ENCODE measurements at places on chromosomes 13 and 19.
A peak's percentile ranks its signal among the peaks of the same experiment; 100 is the strongest.

DNA sequence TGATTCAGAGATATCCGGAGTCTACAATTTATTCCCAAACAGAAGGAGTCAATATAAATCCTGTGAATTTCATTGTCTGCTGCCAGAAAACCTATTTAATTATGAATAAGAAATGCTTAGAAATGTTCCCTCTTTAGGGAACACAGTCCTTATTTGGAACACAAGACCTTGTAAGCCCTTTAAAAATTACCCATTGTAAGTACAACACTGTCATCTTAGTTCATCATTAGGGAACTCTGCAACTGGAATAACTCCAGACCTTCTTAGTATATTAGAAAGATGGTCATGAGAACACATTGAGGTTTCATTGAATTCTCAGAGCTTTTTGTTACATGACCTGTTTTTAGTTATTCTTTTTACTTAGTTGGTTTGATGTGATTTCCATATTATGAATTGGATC is 548.5 kb upstream of the KLF12 start:
- no peak for DNase-seq

GRCh38 chr19:18832306-18833140 is 764 bp downstream of the UPF1 start:
- peak; percentile 21 for DNase-seq

GRCh38 chr19:52094526-52095130 is 937 bp downstream of the ZNF841 start:
- DNase-seq, result no peak

GRCh38 chr19:51361239-51361638 is 4.9 kb downstream of the ETFB start:
- no peak for DNase-seq

DNA sequence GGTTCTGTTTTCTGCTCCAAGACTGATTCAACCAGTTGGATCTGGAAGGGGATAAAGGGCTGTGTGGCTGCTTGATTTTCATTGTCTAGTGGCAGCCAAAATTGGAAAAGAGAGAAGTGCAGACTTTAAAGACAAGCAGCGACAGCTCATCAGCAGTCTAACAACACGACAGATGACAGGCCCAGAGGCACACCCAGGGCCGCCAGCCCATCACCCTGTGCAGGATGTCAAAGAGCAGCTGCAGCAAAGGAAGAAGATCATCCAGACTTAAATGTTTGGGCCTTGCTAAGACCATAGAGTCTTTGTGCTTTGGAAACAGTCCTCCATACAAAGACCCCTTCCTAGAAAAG is 421.0 kb upstream of the KLF12 start:
- DNase-seq, result no peak

DNA sequence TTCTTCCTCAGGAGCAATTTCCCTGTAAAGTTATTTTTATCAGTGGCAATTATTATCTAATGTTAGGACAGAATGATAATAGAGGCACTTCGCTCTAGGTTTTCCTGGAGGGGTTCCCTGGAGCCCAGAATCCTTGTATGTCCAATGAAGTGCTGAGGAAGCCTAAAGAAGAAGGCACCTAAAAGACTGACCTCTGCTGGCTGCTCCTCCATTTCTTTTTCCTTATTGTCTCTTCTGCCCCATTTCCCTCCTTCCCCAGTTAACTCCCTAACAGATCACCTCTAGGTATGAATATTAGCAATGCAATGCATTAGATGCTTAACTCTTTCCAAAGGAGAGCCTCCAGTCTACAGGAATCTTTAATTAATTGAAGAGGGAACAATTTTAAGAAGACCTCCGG is 985.4 kb downstream of the DIAPH3 start:
- DNase-seq, result no peak

DNA sequence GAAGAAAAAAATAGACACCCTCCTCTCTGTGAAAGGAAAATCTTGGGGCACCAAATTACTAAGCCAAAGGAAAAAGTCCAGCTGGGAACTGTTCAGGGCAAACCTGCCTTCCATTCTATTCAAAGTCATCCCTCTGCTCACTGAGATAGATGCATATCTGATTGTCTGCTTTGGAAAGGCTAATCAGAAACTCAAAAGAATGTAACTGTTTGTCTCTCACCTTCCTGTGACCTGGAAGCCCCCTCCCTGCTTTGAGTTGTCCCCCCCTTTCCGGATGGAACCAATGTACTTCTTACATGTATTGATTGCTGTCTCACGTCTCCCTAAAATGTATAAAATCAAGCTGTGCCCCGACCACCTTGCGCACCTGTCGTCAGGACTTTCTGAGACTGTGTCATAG is 216.0 kb upstream of the SOX1 start:
- no peak for DNase-seq

GRCh38 chr19:5094768-5095567 is 126.1 kb downstream of the KDM4B start:
- DNase-seq, result no peak

DNA sequence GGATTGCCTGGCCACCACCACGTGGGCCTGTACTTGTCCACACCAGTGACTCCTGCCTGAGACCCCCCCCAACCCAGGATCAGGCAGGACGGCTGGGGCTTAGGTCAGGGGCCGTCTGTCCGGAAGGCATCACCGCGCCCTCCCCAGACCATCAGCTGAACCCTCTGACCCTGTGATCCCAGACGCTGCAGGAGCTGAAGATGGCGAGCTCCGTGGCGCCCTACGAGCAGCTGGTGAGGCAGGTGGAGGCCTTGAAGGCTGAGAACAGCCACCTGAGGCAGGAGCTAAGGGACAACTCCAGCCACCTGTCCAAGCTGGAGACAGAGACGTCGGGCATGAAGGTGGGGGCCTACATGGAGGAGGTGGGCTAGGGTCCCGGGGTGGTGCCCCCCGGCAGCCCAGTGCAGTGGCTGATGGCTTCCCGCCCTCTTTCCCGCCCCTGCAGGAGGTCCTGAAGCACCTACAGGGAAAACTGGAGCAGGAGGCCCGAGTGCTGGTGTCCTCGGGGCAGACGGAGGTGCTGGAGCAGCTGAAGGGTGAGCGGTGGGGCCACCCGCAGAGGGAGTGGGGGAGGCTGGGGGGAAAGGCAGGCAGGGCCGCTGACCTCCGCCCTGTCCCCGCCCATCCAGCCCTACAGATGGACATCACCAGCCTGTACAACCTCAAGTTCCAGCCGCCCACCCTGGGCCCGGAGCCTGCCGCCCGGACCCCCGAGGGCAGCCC is 3.0 kb downstream of the APC2 start:
- DNase-seq, result no peak

DNA sequence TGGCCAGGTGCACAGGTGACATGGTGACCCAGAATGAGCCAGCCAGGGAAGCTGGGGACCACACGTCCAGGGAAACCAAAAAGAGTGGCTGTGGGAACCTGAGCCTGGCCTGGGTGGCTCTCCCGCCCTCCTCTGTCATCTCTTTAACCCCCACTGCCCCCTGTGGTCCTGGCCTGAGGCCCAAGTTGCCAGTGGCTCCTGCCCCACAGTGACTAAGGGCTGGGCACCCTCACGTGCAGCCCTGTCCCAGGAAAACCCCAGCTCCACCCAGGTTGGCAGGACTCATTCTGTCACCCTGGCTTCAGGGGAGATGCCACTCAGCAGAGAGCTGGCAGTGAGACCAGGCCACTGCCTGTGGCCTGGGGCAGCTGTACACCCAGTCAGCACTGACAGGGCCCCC is 30.6 kb upstream of the ISYNA1 start:
- DNase-seq, result no peak

- DNase-seq, result no peak
Measured at GRCh38 chr13:109781384-109782065, 4.9 kb downstream of the IRS2 start.

- DNase-seq, result no peak
Measured at GRCh38 chr13:33369073-33369472, 83.5 kb upstream of the STARD13 start.

DNA sequence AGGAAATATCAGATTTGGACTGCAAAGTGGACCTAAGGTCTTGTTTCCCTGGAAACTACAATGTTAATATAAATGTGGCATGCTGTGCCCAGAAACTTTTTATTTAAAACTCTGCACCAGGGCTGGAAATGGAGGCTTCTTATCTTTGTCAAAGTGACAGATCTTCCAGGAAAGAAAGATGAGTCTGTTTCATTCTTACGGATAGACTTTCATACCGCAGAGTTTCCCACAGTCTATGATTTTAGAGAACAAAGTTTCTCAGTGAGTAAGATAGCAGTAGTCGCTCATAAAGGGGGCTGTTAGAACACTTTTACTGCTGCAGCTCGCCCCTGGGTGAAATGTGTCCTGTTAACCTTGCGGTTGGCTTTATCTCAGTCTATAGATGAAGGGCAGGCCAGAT is 6.7 kb downstream of the CLEC11A start:
- no peak for DNase-seq

GRCh38 chr13:42575938-42576337 is 2.0 kb downstream of the TNFSF11 start:
- no peak for DNase-seq

DNA sequence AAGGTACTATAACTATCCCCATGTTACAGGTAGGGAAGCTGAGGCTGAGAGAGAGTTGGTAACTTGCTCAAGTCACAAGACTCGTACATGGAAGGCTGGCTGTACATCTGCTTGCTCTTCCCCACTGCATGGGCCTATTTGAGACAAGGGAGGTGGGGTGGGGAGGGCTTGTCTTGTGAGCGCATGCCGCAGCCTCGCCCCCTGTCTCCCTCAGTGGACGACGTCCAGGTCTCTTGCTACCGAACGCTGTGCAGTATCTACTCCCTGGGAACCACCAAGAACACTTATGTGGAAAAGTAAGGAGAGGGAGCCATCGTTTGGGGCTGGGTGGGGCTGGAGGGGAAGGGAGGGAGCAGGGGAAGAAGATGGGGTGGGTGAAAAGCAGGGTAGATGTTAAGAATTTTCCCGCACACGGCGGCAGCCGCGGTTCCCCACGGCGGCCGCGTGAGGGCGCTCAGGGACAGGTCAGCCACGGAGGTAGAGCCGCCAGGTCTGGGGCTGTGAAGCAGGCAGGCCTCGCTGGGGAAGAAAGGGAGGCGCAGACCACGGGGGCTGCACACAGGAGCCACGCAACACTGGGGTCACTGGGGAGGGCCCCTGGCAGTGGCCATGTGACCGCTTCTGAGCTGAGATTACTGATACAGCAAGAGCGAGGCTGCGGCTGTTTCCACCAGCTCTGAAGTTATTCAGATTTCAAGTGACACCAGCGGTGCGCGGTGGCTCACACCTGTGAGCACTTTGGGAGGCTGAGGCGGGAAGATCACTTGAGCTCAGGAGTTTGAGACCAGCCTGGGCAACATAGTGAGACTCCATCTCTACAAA is 81.5 kb downstream of the RYR1 start:
- peak; percentile 79 for DNase-seq

DNA sequence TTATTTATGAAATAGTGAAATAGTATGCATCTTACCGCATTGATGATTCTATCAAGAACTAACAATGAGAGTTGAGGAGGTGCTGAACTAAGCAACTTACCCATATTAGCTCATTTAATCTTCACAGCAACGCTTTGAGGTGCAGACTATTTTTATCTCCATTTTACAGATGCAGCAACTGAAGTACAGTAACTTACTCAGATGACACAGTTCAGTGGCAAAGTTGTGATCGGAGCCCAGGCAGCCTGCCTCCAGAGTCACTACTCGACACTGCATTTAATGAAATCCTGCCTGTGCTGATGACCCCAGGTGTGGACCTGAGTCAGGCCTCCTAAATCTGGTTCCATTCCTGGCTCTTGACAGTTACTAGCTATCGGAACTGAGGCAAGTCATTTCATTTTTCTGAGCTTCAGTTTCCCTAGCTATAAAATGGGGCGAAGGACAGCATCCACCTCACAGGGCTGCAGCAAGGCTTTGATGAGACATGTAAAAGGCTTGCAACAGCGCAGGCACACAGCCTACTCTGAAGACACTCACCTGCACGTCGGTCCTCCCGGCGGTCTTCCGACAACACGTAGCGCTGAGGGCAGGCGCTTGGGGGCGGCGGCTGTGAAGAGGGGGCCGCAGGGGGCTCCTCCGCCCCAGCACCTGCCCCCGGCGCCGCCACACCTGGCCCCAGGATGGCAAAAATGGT is 1.5 kb downstream of the MYPOP start:
- no peak for DNase-seq

GRCh38 chr13:95603887-95604555 is 40.5 kb downstream of the DZIP1 start:
- no peak for DNase-seq

- no peak for DNase-seq
Measured at GRCh38 chr19:38614289-38614688, 3.5 kb downstream of the MAP4K1 start.

- DNase-seq, result no peak
Measured at GRCh38 chr13:42720113-42720857, 61.1 kb upstream of the FAM216B start.

DNA sequence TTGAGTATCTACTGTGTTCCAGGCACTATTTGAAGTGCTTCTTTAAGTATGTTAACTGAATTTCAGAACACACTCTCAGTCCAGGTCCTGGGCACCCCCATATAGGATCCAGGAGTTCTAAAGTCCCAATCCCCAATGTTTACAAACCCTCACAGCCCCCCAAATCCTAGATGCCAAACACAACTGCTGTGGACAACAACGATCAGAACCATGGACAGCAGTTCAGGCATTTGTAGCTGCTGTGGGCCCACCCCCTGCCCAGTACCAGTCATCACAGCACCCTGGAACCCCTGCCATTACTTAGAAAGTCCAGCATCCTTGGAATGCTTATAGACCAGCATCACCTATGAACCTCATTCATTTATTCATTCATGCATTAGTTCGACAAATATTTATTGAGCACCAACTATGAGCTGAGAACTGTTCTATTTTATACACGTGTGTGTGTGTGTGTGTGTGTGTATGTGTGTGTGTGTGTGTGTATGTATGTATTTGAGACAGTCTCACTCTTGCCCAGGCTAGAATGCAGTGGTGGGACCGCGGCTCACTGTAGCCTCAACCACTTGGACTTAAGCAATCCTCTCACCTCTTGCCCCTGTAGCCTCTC is 19.3 kb upstream of the SDHAF1 start:
- DNase-seq, result no peak

GRCh38 chr19:50909240-50910070 is 1.7 kb downstream of the KLK4 start:
- no peak for DNase-seq

GRCh38 chr19:54451331-54451871 is 2.4 kb downstream of the LENG8 start:
- DNase-seq, result no peak

- DNase-seq, result no peak
Measured at GRCh38 chr19:8642561-8642960, 12.1 kb downstream of the NFILZ start.

GRCh38 chr19:55591555-55591954 is 7.8 kb downstream of the FIZ1 start:
- no peak for DNase-seq

DNA sequence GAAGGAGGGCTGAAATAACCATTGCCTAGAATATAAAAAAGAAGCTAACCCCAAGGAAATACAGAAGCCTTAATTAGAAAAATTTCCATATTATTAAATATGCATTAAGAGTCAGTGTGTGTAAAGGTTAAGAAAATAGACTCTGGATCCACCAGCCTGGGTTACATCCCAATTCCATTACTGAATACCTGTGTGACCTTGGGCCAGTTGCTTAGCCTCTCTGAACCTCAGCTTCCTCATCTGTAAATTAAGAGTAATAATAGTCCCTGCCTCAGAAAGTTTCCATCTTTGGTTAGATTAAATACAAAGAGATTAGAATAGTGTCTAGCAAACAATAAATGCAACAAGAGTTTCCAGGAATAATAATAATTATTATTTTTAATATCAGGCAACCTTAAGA is 54.5 kb downstream of the ATP7B start:
- no peak for DNase-seq

All from stimulated activated CD4-positive, alpha-beta T cell treated with anti-CD3 and anti-CD28 coated beads, Interleukin-12 subunit alpha, Interleukin-12 subunit beta, amount 100 ng/mL, for 4 hours (primary cell).